ENCODE measurements at places on chromosomes 6 and 20.
A peak's percentile ranks its signal among the peaks of the same experiment; 100 is the strongest.

DNA sequence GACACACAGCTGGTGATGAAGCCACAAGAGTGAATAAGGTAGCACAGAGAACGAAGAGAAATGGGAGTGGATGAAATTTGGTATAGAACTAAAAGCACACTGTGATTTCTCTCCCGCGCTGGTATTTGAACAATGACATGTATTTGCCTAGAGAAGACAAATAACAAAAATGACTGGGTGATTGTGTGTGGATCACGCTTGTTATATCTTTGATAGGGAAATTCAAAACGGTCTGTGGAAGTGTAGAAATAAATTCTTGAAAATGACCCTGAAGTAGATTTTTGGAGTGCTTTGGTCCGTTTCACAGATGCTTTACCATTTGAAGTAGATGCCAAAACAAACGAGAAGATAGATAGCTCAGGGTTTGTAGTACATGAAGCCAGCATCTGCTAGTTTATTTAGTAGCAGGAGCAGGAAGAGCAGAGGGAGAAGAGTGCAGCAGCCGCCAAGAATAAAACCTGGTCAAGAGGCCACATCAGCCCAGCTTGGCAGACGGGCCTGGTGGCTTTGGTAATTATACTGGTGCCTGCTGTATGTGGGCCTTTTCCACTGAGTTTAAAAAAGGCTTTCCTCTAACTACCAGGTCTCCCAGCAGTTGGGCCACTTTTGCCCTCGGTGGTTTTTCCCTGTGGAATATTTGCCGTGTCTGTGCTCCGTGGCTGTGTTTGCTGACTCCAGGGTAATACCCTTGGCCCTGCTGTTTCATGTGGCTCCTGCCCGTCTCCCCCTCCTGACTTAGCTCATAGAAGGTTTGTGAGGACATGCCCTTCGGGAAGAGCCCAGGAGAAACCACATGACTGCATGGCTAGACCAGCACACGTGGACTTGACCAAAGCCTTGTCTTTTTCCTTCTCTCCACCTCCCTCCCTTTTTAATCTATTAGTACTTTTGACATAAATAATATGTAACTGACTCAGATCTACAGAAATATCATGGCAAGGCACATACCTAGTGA is 294.0 kb downstream of the SOX4 start:
- H3K4me3 ChIP-seq: no peak overlapping the region
- peaks cover 8% of the 10 kb centered on the region for H3K4me1 ChIP-seq
- DNase-seq: no peak
- no peaks in the 10 kb centered on the region for H3K27me3 ChIP-seq

GRCh38 chr6:158039571-158040050 is 57.9 kb downstream of the SYNJ2 start:
- no peak overlapping the region for H3K4me3 ChIP-seq
- no peaks in the 10 kb centered on the region for H3K36me3 ChIP-seq
- H3K27ac ChIP-seq: peak overlapping the region; percentile 91
- DNase-seq: no peak
- peaks cover 22% of the 10 kb centered on the region for H3K4me1 ChIP-seq
- no peaks in the 10 kb centered on the region for H3K27me3 ChIP-seq

GRCh38 chr6:70380252-70380651 is 33.1 kb upstream of the FAM135A start:
- no peak overlapping the region for H3K27ac ChIP-seq
- DNase-seq: no peak
- no peaks in the 10 kb centered on the region for H3K36me3 ChIP-seq
- no peaks in the 10 kb centered on the region for H3K27me3 ChIP-seq
- no peak overlapping the region for H3K4me3 ChIP-seq
- H3K4me1 ChIP-seq: no peaks in the 10 kb centered on the region

DNA sequence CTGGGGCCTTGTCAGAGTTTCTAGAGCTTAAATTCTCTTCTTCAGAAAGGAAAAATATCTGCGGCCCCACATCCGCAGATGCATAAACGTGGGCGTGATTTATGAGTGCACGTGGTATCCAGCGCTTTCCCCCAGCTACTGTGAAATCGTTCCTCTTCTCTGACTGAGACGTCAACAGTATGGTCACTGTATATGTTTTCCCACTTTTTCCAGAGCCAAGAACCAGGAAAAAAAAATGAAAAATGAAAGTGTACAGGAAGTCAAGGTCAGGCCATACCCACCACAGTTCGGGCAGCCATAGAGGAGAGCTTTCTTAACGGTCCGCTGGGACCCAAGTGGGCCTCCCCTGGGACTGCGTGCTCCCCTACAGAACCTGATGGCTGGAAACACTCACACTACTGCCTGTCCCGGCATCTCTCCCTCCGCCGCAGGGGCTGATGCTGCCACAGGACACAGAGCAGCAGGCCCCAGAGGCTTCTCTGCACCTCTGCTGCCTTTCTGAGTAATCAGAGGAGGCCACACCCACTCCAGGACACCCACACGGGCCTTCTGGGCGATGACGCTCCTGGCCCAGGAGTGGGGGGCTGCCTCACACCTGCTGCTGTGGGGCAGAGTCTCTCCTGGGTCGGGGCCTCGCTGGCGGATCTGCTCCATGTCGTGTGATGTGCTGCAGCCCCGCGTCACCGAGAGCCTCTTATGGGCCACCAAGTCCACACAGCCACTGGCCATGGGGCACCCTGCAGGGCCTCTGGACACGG is 16.4 kb upstream of the STX16 start:
- H3K4me1 ChIP-seq: no peaks in the 10 kb centered on the region
- no peak overlapping the region for H3K4me3 ChIP-seq
- no peaks in the 10 kb centered on the region for H3K36me3 ChIP-seq
- DNase-seq: peak; percentile 60
- no peak overlapping the region for H3K27ac ChIP-seq

- H3K4me3 ChIP-seq: no peak overlapping the region
- no peak overlapping the region for H3K27ac ChIP-seq
- H3K36me3 ChIP-seq: no peaks in the 10 kb centered on the region
- no peak for DNase-seq
- no peaks in the 10 kb centered on the region for H3K4me1 ChIP-seq
Observed at GRCh38 chr20:37866051-37866450, 36.9 kb upstream of the VSTM2L start.

DNA sequence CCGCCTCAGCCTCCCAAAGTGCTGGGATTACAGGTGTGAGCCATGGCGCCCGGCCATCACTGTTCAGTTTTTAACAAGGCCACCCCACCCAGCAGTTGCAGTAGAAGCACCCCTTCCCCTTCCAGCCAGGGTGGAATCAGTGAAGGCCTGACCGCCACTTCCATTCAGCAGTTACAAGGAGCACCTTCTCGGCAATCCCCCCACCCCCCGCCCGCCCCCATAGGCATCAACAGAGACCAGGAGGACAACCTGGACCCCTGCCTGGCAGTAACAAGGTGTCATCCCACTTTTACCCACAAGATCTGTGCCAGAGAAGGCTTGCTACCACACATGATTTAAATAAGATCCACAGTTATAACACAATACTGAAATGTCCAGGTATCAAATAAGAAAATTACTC is 23.1 kb downstream of the NCR2 start:
- H3K36me3 ChIP-seq: no peaks in the 10 kb centered on the region
- no peak overlapping the region for H3K27ac ChIP-seq
- peaks cover under 1% of the 10 kb centered on the region for H3K27me3 ChIP-seq
- H3K4me1 ChIP-seq: no peaks in the 10 kb centered on the region
- DNase-seq: no peak
- H3K4me3 ChIP-seq: no peak overlapping the region

DNA sequence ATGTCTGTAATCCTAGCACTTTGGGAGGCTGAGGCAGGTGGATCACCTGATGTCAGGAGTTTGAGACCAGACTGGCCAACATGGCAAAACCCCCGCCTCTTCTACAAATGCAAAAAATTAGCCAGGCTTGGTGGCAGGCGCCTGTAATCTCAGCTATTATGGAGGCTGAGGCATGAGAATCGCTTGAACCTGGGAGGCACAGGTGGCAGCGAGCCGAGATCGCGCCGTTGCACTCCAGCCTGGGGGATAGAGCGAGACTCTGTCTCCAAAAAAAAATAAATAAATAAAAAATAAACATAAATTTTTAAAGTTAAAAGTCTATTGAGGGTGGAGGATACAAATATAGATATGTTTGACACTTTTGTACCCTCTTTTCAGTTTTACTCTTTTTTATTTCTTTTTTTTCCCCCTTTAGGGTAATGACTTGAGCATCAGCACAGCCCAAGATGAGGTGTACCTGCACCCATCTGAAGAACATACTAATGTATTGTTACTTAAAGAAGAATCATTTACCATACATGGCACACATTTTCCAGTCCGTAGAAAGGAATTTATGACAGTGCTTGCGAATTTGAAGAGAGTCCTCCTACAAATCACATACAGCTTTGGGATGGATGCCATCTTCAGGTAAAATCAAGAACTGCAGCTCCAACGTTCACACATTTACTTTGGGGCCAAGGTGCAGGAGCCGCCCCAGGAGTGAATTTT is 368.9 kb downstream of the LAMA2 start:
- H3K4me3 ChIP-seq: no peak overlapping the region
- H3K36me3 ChIP-seq: no peaks in the 10 kb centered on the region
- no peaks in the 10 kb centered on the region for H3K27me3 ChIP-seq
- DNase-seq: no peak
- no peaks in the 10 kb centered on the region for H3K4me1 ChIP-seq
- no peak overlapping the region for H3K27ac ChIP-seq

DNA sequence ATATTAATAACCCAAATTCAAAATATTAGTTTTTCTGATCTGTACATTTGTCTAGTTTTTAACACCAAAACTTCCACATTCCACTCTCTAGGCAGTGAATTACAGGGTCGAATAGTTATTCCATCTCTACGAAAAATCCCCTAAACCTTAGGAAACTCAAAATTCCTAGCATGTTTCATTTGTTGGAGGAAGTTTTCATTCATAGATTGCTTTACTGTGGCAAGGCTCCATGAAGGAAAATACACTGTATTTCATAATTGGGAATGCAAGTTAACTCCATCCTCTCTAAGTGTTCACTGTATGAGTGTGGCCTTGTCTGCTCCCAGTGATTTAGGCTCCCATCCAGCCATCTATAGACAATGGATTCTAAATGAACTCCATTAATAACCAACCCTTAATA is 296.1 kb downstream of the TENT5A start:
- no peaks in the 10 kb centered on the region for H3K27me3 ChIP-seq
- no peak overlapping the region for H3K4me3 ChIP-seq
- no peak overlapping the region for H3K27ac ChIP-seq
- DNase-seq: no peak

GRCh38 chr6:14903176-14904038 is 342.5 kb upstream of the JARID2 start:
- no peaks in the 10 kb centered on the region for H3K27me3 ChIP-seq
- no peak for DNase-seq
- no peaks in the 10 kb centered on the region for H3K4me1 ChIP-seq
- no peak overlapping the region for H3K4me3 ChIP-seq

DNA sequence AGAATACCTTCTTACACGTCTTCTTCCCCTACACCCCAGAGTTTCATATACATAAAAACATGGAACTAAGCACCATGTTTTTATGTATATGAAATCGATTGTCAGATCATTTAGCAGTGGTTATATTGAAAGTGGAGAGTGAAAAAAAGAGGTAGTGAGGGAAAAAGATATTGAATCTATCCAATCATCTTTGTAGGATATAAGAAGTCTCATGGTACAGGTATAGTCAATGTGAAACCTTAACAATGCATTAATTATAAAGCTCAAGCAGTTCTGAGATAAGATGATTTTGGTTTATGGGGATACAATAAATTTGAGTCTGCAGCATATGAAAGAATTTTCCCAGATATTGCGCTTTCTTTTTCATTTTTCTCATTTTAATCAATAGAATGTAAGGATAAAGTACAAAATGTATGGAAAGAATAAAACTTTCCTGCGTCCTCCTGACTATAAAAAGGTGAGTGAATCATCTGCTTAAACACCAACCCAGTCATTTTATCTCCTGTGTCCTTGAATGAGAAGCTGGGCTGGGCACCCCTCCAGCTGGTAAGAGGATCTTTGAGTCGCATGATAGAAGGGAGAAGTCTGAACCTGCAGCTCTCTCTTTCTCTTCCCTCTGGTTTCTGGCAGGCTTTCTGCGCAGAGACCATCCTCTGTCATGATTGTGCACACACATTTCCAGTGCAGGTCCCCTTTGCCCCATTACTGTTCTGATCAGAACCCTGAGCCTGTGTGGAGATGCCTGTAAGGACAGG is 28.1 kb upstream of the AKIRIN2 start:
- no peak overlapping the region for H3K4me3 ChIP-seq
- no peaks in the 10 kb centered on the region for H3K36me3 ChIP-seq
- DNase-seq: no peak

DNA sequence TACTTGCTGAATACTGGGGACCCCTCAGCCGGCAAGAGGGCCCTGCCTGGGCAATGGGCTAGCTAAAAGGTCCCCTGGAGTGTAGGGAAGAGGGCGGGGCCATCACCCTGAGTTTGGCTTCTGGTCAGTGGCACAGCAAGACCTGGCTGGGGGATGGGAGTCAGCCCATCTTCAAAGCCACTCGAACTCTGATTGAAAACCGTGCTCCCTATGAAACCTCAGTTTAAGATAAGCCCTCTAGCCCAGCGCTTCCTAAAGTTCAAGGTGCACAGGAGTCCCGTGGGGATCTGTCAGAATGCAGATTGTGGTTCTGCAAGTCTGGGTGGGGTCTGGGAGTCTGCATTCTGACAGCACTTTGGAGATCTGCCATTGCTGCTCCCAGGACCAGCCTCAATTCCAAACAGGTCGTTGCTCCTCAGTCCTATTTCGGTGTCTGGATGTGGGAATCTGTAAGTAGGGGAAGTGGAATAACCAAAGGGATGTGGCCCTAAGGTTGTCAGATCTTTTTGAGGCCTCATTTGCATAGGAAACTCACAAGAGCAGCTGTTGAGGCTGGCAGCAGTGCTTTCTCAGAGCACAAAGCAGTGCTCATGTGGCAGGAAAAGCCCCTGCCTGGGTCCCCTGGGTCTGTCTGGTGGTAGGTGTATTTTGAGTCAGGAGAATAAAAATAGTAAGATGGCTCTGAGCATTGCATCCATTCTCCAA is 85.3 kb upstream of the SCP2D1 start:
- no peaks in the 10 kb centered on the region for H3K4me1 ChIP-seq
- no peaks in the 10 kb centered on the region for H3K27me3 ChIP-seq
- no peak overlapping the region for H3K27ac ChIP-seq
- no peak overlapping the region for H3K4me3 ChIP-seq
- DNase-seq: peak; percentile 9

- no peaks in the 10 kb centered on the region for H3K36me3 ChIP-seq
- peak overlapping the region; percentile 96 for H3K4me3 ChIP-seq
- H3K27ac ChIP-seq: peak overlapping the region; percentile 87
- H3K4me1 ChIP-seq: peaks cover 15% of the 10 kb centered on the region
Observed at GRCh38 chr20:3158968-3159431, 665 bp downstream of the FASTKD5 start.

GRCh38 chr6:5337573-5337972 is 76.3 kb downstream of the FARS2 start:
- H3K4me3 ChIP-seq: no peak overlapping the region
- no peaks in the 10 kb centered on the region for H3K4me1 ChIP-seq
- no peaks in the 10 kb centered on the region for H3K27me3 ChIP-seq
- no peaks in the 10 kb centered on the region for H3K36me3 ChIP-seq
